NCI-H526 (cell line): ENCODE measurements at places on chromosomes 13 and 19.
A peak's percentile ranks its signal among the peaks of the same experiment; 100 is the strongest.

GRCh38 chr19:5950741-5951140, 27.2 kb downstream of the RANBP3 start:
- no peak for DNase-seq

- DNase-seq: no peak
Observed at GRCh38 chr19:18491995-18492953, 29.6 kb downstream of the ELL start.

GRCh38 chr13:112071723-112072533, 5.0 kb downstream of the SOX1 start:
- DNase-seq: peak; percentile 71

DNA sequence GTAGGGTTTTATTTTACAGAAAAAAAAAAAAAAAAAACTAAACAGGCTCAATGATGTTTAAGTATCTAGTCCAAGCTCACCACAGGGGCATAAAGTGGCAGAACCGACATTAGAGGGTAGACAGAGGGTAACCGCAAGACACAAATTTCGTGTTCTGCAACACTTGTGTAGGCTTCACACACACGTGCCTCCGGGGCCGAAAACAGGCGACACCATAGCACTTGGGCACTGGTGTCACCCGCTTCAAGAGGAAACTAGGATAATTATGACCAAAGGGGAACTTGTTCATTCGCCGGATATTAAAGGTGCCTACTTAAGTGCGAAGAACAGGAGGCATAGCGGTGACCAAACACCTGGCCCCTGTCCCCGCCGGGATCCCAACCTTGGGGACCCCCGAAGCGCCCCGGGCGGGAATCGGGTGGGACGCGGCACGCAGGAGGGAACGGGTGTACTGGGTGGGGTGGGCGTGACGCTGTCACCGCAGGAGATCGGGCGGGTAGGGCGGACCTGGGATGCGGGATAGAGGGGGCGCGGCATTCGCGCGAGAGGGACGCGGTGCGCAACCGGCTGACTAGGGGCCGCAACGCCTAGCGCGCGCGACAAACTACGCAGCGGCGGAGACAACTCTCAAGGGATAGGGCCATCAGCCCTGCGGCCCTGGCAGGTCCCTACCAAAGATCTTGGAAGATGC, 558 bp downstream of the MZT1 start:
- DNase-seq: peak; percentile 74

DNA sequence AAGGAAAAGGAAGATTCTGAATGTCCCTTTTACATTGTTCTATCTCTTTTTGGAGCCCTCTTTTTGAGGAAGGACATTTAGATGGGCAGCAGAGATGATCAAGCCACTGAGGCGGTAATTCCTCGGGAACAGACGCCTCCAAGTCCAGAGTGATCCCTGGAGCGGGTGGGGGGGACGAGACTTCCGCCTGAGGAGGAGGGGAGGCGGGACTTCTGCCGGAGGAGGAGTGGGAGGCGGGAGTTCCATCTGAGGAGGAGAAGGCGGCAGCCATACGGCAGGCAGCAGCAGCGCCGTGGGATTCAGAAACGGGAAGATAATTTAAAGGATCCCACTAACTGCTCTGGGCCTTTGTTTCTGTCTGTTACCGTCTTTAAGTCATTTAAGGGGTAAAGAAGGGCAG, 37.6 kb upstream of the CD177 start:
- no peak for DNase-seq

DNA sequence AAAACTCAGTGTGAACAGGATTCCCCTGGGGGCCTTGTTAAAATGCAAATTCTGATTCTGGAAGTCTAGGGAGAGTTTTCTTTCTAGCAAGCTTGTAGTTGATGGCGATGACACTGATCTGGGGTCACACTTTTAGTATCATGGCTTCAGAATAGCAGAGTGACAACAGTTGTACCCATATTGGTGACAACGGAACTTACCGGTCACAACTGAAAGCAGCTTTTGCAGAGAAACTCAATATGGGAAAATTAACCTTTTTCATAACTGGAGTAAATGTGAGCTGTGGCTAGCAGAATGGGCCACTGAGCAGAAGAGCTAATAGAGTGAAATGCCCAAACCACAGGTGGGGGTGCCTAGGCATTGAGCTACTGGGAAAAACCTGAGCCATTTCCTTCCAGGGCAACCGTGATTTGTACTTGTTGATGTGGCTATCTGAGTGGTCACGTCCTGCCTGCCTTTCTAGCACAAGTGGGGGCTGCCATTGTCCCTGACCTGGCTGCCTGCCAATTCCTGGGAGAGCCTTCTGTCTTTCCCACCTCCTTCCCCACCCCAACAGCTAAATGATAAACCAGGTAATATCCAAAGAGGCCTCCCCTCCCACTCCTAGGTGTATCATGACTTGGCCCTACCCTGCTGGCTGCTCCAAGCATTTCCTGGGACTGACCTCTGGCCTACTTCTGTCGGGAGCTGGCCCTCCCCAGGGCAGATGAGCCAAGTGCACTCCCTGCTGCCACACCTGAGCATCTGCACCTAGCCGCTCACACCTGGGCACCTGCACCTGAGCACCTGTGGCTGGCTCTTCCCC, 1.7 kb upstream of the SLC10A2 start:
- DNase-seq: peak; percentile 70

GRCh38 chr13:113032291-113032690, 63.3 kb downstream of the MCF2L start:
- DNase-seq: no peak

DNA sequence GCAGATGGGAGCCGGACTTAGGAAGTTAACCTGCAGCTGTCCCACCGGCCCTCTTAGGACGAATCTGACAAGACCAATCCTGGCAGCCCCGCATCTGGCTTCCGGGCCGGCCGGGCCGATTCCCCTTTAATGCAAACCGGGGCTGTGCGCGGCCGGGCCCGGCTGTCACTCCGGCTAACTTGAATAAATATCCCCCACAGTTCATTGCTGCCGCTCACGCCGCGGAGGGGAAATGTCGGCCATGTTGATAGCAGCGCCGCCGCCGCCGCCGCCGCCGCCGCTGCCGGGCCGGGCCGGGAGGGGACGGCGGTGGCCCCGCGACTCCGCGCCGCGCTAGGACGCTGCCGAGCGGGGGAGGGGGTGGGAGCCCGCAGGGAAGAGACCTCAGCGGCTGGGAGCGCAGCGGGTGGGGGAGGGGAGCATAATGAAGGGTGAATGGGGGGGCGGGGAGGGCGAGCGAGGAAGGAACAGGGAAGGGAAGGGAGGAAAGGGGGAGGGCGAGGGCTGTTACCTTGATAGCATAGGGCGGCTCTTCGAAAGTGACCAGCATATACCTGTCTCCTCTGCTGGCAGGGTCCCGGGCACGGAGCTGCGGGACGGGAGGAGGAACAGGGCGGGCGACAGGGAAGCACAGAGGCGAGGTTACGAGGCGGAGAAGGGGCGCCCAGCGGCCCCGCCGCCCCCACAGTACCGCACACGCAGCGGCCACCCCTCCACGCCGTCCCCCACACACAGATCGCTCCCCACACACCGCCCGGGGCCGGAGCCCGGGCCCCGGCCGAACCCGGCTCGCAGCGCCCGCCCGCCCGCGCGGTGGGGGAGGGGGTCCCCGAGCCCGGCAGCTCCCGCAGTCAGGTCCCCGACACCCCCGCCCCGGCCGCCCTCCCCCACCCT, 1.1 kb downstream of the INTS6 start:
- DNase-seq: peak; percentile 78

- DNase-seq: no peak
Observed at GRCh38 chr19:29003641-29004409, 209.1 kb downstream of the UQCRFS1 start.

GRCh38 chr13:20424949-20425348, 100.7 kb downstream of the CRYL1 start:
- DNase-seq: no peak

DNA sequence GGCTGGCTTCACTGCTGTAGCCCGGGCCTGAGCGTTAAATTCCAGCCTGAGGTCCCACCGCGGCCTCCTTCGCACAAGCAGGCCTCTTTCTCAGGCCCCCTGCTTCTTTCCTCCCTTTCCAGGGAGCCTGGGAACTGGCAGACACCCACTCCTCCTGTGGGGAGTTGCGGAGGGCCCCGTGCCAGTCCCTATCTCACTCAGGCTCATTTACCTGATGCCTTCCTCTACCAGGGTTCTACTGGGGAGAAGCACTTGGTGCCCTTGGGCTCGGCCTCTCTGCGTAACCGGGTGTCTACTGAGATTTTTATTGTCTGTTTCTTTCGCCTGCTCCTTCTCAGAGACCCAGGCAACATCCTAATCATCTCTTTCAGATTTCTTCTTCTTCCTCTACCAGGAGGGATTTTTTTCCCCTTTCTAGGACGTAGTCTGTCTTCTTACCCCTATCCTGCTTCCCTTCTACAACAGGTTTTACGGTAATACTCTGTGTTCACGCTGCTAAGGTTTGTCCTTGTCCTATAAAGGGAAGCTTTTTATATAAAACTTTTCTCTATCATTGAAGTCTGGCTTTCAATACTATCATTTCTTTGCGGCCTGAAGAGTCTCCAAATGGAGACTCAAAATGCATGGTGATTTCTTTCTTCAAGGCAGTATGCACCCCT, 135.4 kb upstream of the GPR12 start:
- DNase-seq: no peak

DNA sequence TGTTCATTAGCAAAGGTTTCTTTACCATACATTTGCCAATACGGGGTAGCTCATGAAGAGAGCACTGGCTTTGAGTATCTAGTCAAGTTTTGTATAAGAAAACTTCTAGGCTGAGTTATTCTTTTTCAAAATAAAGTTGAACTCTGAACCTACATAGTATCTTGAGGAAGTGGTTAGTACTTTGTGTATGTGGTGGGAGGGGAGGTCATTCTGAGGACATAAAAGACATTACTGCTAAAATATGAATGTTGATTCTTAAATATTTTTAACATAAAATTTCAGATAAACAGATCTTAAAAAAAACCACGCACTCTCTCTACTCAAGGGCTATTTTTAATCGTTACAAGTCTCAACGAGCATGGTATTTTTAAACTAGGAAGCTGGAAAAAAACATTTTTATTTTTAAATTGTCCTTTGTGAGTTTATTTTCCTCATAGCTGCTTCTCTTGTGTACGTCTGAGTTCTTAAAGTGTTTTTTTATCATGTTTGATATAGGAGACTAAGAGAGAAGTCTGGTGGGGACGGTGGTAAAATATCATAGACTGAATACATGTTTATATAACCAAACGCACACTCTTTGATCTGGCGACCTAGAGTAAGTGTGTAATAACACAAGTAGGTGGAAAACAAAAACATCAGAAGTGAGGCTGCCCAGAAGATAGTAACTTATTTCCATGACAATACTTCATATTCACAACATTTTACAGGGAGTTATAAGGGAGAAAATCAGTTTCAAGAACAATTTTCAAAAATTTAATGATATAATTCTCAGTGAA, 118.0 kb upstream of the POSTN start:
- DNase-seq: no peak

GRCh38 chr19:9883231-9883758, 48.2 kb downstream of the PIN1 start:
- DNase-seq: no peak

GRCh38 chr13:41641429-41641828, 184.1 kb downstream of the RGCC start:
- no peak for DNase-seq

GRCh38 chr19:57934820-57935665, at the start of gene ZNF418:
Gene ZNF418, minus strand, starts transcription at chr19:57935402. Its CDS starts 1,580 bp downstream, at chr19:57933822.
- DNase-seq: no peak

DNA sequence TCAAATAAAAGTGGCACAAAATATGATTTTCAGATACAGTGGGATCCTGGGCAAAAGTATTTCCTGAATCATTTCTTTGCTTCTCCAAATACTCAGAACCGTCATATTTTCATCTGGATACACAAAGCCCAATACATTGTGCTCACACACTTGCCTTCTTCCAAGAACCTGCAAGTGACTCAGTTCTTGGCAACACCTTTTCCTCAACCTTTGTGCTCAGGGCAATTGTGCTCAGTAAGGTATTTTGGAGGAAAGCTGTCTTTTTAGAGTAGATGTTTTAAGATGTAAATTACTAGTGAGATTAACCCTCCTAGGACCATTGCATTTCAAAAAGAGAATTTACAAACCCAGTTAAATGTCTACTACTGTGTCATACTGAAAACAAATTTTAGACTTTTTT, 233.5 kb downstream of the EFNB2 start:
- DNase-seq: no peak

- no peak for DNase-seq
Observed at GRCh38 chr19:55661826-55662225, 7.0 kb downstream of the U2AF2 start.

DNA sequence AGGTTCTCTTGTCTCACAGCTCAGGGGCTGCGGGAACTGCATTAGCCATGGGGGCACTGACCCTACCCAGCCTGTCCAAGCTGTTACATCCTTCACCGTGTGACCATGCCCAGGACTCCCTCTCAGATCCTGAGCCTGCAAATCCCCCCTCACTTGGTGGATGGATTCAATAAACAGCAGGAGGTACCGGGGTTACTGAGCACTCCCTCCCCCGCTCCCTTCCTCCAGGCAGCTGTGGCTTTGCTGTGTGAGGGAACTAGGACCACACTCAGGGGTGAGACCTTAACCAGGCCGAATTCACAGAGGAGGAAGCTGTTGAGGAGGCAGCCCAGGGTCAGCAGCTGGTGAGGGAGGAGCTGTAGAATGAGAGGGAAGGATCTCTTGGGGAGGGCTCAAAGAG, 27.0 kb upstream of the CEACAM1 start:
- no peak for DNase-seq

- no peak for DNase-seq
Observed at GRCh38 chr13:106981051-106981450, 413.1 kb upstream of the ARGLU1 start.

DNA sequence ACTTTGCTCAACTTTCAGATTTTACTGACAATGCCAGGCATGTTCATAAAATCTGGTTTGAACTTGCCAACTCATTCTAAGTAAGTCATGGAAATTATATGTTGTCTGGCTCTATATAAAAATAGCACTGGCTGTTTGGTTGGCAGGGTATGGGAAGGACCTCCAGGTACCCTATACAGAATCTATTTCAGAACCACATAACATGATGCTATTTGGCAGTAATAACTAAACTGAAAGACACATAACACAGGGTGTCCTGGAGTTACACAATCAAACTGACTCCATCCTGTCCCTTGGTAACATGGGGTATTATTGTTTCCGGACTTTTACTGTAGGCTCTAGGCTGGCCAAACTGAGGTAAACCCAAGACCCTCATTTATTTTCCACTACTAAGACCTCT, 248.8 kb downstream of the RGCC start:
- DNase-seq: no peak

DNA sequence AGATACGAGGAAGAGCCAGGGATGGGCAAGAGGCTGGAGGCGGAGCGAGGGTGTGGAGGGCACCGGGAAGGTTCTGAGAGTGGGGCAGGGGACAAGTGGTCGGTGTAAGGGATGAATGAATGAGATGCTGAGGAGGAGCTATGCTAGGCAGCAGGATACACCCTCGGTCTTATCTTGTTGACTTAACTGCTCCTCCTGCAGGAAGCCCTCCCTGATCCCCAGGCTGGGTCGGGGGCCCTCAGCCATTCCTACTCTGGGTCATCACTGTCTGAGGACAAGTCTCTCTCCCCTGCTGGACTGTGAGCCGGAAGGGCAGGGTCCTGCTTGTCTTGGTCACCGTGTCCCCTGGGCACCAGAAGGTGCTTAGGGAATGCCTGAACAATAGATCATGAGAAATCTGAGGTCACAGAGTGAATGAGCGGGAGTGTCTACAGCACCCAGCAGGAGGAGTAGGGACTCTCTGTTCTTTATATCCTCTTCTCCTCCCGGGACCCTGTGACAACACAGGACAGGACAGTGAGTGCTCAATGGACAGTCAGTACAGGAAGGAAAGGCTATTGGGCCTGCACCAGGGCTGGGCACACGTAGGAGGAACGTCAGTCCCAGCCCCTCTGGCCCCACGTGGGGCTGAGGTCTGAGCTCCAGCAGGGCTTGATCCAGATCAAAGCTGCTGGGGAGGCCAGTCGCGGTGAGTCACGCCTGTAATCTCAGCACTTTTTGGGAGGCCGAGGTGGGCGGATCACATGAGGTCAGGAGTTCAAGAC, 6.5 kb downstream of the NKPD1 start:
- DNase-seq: no peak
